Epithelial cell of proximal tubule (primary cell): ENCODE measurements at places on chromosomes 5 and 9. TPM values are rescaled to one million over a fixed set of nuclear protein-coding genes. Genes with fewer than 3 reads are reported as not detected.

The PCDHGB6 gene
- 1.4 and 3.4 TPM in 2 replicates for total RNA-seq

The RIMOC1 gene
- 13.5 and 14.8 TPM in 2 replicates for total RNA-seq

The BOD1 gene
- 29.8 and 45.9 TPM in 2 replicates for total RNA-seq

The NMUR2 gene
- 0.22 TPM in 1 of 2 replicates, not detected in the other for total RNA-seq

The SKP2 gene
- 25.2 and 44.3 TPM in 2 replicates for total RNA-seq

The FLT4 gene
- total RNA-seq, result 0.29 and 3.8 TPM in 2 replicates
